Thymus (tissue), 14 donors: ENCODE measurements at places on chromosomes 5 and 9. TPM values are rescaled to one million over a fixed set of nuclear protein-coding genes. Genes with fewer than 3 reads are reported as not detected.

DNA sequence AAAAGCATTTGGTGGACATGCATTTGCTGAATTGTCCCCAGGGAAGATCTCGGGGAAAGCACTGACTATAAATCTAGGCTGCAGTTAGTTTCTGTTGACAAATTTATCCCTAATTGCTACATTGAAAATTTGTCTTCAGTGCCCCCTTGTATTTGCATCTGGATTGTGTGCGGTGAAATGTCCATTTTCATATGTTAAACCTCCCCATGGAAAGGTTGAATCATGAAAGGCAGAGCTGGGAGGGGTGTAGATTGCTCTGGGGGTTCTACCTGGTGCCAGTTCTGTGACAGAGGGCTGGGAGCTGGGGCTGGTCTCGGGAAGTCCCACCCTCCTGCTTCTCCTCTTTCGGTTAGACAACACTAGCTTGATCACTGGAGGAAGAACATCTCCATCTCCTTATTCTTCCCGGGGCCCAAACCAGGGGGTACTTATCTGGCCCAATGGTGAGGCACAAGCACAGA lies 101.9 kb downstream of the GADD45G start:
- no peak for DNase-seq

DNA sequence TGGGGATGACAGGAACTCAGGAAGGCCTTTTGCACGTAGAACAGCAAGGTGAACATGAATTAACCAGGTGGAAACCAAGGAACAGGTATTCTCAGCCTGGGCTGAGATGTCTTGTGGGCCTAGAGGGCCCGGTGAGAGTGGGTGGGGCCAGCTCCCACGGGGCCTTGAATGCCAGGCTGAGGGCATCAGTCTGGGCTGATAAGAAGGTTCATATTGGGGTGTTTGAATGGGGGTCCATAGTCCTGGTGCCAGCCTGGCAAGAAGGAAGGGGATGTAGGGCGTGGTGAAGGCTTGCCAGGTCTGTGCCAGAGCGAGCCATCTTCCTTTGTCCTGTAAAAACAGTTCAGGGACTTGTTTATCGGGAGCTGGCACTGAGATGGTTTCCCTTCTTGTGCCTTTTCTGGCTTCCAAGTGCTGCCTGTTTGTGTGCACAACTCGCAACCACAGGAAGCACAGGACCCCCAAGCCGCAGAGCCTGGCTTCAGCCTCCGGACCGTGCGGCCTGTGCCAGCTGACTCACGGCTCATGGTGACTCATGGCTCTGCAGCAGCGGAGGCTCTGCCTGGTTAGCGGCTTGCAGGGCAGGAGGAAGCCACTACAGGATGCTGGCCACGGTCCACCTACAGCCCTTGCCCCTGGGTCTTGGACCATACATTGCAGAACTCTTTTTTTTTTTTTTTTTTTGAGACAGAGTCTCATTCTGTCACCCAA lies 2.4 kb downstream of the CARD19 start:
- no peak for DNase-seq

GRCh38 chr5:181204113-181204825 lies 727 bp downstream of the TRIM7 start:
- no peak for DNase-seq

DNA sequence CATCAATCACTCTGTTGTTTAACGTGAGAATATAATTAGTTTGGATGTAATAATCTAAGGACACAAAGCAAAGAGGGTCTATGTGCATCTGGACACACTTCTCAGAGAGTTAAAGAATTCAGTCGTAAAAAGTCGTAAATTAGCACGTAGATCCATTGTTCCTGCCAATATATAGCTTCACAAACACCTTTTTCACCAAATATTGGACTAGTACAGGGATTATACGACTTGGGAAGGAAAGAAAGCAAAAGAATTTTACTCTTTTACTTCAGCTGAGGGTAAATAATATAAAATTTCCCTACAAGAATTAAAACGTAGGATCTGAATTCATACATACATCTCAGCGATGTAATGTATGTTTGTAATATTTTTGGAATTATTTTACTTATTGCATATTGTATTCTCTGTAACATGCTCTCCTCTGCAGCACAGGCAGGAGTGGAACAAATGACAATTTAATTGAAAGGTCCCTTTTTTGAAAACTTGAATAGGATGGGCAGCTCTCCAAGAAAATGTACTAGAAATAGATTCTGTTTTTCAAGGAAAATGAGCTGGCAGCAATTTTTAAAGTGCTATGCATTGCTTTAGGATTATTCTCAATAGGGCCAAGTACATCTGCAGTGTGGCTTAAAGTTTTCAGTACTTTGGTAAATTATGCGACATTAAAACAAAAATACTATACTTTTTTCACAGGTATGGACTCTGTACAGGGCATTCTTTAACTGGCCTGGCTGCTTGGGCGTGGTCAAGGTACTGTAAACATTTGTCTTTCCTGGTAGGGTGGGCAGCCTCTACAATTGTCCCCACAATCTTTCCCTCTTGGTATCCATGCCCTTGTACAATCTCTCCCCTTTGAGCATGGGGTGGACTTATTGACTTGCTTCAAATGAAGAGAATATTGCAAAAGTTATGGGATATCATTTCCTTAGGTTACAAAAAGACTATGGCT lies 39.7 kb upstream of the HSD17B4 start:
- no peak for DNase-seq

- DNase-seq: no peak
Observed at GRCh38 chr5:65185468-65185867, 296.3 kb downstream of the ADAMTS6 start.

DNA sequence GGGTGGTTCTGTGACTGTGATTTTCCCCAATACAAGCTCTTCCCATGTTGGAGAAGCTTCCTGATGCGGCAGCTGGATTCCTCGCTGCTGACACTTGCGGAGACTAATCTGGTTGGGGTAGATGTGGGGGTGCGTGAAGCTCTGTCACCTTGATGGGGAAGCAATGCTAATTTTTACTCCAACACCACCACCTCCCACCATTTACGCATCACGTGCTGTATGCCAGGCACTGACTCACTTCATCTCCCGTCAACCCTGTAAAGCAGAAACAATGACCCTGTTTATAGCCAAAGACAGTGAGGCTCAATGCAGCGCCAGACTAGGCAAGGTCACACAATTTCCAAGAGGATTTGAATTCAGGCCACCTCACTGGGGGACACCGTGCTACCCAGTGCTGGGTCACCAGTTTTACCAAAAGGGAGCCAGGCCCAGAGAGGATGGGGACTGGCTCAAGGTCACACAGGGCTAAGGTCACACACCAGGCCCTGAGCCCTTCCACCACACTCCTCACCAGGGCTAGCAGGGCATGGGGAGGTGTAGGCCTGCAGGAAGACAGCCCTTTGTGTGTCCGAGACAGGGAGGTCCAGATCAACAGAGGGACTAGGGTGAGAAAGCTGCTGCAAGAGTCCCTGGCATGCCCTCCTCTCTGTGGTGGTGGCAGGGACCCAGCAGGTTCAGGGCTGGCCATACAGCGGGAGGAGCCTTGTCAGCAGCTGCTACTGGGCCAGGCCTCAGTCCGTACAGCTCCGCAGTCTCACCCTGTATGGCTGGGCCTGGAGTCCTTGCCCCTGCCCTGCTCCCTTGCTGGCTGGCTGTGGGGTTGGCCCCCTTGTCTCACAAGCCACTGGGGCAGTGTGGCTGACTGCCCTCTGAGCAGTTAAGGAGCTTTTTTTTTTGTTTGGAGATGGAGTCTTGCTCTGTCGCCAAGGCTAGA lies 3.3 kb downstream of the STKLD1 start:
- no peak for DNase-seq

- DNase-seq: no peak
Observed at GRCh38 chr5:155898284-155898683, 428.7 kb upstream of the SGCD start.

DNA sequence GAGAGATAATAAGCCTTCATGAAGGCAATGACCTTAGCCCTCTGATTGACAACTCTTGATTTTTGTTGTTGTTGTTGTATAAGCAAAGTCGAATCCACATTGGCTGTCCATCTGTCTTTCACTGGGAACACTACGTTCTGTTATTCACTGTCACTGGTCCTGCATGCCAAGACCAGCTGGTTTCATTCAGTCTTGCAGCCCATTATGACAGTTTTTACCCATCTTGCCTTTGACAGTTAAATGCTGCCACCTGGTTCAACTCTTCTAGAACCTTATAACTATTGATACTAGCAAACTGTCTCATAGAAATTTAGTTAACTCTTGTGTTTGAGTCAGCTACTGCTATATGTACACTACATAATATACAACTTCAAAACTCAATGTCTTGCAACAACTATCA lies 382.3 kb upstream of the CDH10 start:
- no peak for DNase-seq

Gene C9
- 0.19 TPM for total RNA-seq

Gene IGIP
- 1.5 TPM for total RNA-seq

Gene ANKDD1B
- 0.33 TPM for total RNA-seq

Gene SLC27A6
- 4.7 TPM for total RNA-seq

Gene PRSS3
- total RNA-seq: 5.7 TPM
